ENCODE measurements at places on chromosomes 12 and 14.

- no peak for DNase-seq
Observed at GRCh38 chr12:1670358-1671268, 20.3 kb upstream of the ADIPOR2 start.

GRCh38 chr14:30234966-30235365, 307.3 kb upstream of the PRKD1 start:
- no peak for DNase-seq

DNA sequence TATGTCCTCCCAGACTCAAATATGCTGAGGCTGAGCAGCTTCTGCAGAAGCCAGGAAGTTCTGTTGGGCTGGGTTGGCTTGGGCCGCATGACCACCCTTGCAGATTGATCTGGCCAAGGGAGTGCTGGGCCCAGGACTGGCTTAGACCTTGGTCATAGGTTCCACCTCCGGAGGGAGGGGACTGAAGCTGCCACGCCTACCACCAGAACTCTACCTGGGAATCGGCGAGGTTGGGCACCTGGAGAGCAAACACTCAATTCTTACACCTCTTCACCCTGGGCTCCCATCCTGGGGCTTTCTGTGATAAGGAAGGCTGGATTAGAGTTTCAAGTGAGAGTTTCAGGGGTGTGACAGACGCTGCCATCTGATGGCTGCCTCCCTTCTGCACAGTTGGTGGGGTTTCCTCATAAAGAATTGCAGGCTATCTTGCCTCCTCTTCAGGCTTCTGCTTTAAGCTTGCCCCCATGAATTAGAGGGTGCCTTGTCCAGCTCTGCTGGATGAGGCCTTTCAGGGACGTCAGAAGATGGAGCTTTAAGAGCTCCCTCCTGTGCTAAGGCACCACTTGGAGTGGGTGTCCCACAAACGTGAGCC, 5.8 kb downstream of the SLC24A4 start:
- DNase-seq: no peak

GRCh38 chr12:123595729-123596128, 6.2 kb upstream of the DDX55 start:
- DNase-seq: no peak

- DNase-seq: no peak
Observed at GRCh38 chr12:102301547-102301946, 103.9 kb upstream of the PMCH start.

GRCh38 chr12:69070319-69071090, 137.5 kb upstream of the CPM start:
- no peak for DNase-seq
